ENCODE measurements at places on chromosomes 5 and 9. TPM values are rescaled to one million over a fixed set of nuclear protein-coding genes. Genes with fewer than 3 reads are reported as not detected.

GRCh38 chr5:130061746-130062145 is 157.5 kb downstream of the CHSY3 start:
- no peak for DNase-seq

- no peak for DNase-seq
These were observed 15.2 kb downstream of the UBAC1 start for GRCh38 chr9:135945969-135946368.

- no peak for DNase-seq
These were observed 12.1 kb upstream of the P4HA2 start for GRCh38 chr5:132239776-132240175.

Gene LCN6
- 24.2 TPM for total RNA-seq

Gene NUTM2G
- total RNA-seq, result not detected

- DNase-seq, result no peak
These were observed 97.4 kb upstream of the FGF10 start for GRCh38 chr5:44486591-44486990.

DNA sequence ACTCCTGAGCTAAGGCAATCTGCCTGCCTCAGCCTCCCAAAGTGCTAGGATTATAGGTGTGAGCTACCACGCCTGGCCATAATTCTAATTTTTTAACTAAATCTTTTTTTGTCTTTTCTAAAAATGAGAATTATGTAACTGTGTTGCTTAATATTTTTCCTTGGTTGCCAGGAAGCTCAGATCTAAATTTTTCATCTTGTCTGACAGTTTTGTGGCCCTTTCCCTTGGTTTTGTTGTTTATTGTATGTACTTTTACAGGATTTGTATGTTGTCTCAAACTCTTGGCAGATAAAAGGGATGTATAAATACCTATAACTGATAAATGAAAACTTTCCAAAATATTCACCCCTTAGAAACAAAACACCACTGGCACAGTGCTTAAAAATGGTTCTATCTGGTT is 88.2 kb upstream of the KLF9 start:
- DNase-seq, result no peak

Gene ADAMTSL1
- total RNA-seq, result 50.4 TPM

Gene C1QTNF3
- 5.6 TPM for total RNA-seq

Gene SCAI
- total RNA-seq, result 7.9 TPM

DNA sequence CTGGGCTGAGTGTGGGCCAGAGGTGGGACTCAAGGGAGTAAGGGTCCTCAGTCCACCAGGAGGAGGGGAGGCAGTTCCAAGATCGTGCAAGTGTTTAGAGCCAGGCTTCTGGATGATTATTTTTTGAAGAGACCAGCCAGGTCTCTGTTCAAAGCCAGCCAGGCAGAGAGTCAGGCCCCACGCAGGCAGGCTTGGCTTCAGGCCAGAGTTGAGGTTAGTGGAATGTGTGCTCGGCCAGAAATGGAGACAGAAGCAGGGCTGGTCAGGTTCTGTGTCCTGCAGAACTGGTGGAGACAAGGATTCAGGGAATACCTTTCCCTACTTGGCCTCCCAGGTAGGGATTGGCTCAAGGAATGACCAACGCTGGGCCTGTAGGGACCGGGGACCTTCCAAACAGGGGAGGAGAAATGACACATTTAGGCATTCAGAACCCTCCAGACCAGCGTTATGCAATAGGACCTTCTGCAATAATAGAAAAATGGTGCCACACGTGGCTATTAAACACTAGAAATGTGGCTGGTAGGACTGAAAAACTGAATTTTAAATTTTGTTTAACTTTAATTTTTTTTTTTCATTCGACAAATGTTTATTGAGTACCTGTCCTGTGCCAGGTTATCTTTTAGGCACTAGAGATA is 106.2 kb downstream of the CMYA5 start:
- DNase-seq, result no peak

GRCh38 chr5:16057277-16057676 is 122.3 kb downstream of the MARCHF11 start:
- DNase-seq, result no peak

- DNase-seq, result peak; percentile 98
These were observed 100.7 kb upstream of the SSBP2 start for GRCh38 chr5:81851481-81852178.

DNA sequence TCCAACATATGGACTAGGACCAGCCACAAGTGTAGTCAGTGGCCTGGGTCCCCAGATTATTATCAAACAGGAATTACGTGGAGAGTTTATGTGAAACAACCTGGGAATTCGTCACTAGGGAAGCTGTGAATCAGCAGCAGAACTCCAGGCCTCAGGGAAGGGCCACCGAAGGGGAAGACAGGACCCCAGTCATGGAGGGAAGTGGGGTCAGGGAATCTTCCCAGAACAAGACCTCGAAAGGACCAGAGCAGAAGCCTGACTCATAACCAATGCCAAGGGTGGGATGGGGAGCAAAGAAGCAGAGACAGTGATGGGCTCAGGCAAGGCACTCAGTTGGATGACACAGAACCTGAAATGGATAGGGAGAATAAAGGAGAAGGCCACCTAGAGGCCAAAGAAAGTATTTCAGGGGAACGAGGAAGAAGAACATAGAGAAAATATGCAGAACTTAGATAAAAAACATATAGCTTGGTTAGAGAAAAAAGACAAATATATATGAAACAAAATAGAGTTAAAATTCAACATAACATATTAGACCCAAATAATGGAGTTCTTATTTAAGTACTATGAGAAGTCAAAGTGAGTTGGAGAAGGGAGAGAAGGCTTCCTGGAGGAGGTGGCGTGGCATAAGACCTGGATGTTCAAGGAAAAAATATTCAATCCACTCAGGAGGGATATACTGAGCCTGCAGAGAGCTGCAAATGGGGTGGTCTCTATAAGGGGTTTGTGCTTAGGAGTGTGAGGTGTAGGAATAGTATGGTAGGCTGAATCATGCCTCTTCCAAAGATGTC is 66.7 kb upstream of the CAST start:
- no peak for DNase-seq

Gene SVEP1
- total RNA-seq, result 74.6 TPM

Gene TEX48
- not detected for total RNA-seq

- DNase-seq, result no peak
These were observed 128.2 kb upstream of the LARP1 start for GRCh38 chr5:154626876-154627557.

DNA sequence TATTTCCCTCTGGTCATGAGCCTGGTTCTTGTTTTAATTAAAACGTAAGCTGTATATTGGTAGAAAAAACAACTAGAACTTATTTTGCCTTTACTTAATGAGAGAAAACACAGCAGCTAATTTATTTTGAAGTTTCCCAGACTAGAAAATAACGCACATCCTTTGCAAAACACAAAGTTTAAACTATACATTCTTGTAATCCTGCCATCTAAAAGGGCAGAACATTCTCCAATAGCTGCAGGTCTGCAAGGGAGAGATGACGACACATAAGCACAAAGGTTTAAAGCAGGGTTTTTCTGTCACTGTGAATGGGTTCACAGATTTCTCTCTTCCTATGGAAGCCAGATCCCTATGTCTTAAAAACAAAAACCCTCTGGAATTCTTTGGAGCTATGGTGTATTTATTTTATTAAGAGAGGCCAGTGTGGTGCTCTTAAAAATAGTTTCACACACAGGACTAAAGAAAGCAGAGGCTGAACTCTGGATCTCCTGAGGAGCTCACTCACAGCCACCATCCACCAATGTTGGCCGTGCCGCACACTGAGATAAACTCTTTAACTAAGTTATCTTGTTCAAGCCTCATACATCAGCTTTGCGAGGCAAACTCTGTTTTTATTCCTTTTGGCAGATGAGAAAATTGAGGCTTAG is 82.4 kb downstream of the SNCAIP start:
- DNase-seq, result no peak

Gene ADAM19
- 42.8 TPM for total RNA-seq

- no peak for DNase-seq
These were observed 130.4 kb downstream of the TMEM174 start for GRCh38 chr5:73303148-73304079.

DNA sequence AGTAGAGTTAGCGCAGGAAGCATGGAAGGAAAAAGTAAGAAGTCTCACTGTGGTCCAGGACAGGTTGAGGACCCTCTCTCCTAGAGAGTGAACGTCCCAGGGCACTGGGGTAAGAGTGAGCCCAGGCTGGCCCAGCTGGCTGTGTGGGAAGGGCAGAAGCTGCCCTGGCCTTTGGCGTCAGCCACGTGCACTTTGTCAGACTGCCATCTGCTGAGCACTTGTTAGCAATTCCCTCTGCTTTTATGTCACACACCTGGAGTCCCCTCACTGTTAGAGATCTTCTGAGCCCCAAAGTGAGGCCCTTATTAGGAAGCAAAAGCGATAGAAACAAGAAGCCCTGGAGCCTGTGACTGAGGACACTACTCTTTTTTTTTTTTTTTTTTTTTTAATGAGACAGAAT is 79.1 kb downstream of the UGCG start:
- no peak for DNase-seq
